ENCODE measurements at places on chromosomes 16 and 17. TPM values are rescaled to one million over a fixed set of nuclear protein-coding genes. Genes with fewer than 3 reads are reported as not detected.

The MT4 gene
- polyA plus RNA-seq = not detected

The CCL17 gene
- polyA plus RNA-seq = not detected

The HEXD gene
- 33.7 TPM for polyA plus RNA-seq

The ZPBP2 gene
- not detected for polyA plus RNA-seq

The CSH2 gene
- polyA plus RNA-seq = not detected

The BCL6B gene
- polyA plus RNA-seq = 7.0 TPM

All from H1 (cell line).